ENCODE measurements at places on chromosomes 7 and 10. TPM values are rescaled to one million over a fixed set of nuclear protein-coding genes. Genes with fewer than 3 reads are reported as not detected.

DNA sequence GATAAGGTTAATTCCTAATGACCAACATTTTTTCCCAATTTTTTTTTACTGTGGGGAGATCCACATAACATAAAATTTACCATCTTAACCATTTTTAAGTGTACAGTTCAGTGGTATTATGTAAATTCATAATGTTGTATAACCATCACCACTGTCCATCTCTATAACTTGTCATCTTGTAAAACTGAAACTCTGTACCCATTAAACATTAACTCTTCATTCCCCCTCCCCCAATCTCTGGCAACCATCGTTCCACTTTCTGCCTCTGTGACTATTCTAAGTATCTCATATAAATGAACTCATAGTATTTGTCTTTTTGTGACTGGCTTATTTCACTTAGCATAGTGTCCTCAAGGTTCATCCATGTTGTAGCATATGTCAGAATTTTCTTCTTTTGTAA, 46.0 kb upstream of the HPS1 start:
- no peak for DNase-seq

DNA sequence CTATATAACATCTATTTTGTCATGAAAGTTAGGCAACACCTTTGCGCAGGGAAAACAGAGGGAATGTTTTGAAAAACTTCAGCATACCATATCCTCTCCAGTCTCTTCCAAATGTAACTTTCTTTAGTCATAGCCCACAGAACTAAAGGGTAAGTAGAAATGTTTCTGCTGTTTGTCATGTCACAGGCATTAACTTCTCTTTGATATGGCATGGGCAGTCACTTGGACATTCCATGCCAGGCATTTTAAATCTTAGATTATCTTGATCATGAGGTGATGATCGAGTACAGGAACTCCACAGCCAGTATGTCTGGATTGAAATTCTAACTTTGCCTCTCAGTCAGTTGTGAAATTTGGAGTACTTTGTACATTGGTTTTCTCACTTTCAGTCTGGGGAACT, 27.5 kb upstream of the ETV1 start:
- DNase-seq: no peak

- no peak for DNase-seq
Observed at GRCh38 chr7:153072806-153073205, 313.3 kb downstream of the ACTR3B start.

DNA sequence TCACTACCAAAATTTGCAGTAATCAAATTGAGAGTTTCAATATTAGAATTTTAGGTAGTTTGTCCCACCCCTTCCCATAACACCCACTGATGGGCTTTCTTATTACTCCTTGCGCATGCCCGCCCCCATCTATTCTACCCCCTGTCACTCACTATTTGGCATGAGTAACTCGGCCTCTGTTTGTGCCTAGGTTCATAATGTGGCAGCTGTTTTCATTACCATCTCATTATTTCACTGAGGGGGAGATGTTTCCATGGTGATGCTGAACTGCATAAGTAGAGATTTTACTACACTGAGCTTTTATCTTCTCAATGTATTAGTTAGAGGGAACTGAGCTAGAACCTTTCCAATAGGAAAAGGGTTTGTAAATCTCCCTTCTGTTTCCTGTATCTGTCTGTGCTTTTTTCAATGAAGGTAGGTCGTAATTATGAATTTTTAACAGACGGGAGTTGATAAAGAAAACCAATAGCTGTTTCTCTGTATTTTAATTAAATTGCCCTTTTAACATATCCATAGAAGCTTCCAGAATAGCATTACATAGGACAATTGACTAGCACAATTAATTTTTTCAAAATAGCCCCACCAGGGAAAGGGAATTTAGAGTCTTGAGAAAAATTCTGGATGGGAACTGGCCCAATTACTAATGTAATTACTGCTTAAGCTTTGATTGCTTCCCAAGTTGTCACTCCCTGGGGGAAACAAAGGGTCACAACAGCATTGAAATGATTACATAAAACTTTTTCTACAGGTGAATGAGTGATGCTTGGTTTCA, 33.4 kb downstream of the PRPS1L1 start:
- DNase-seq: no peak

Gene ENO4
- total RNA-seq: 0.22 TPM

Gene CLCN1
- not detected for total RNA-seq

Gene FRAT1
- 1.8 TPM for total RNA-seq

Measured in A172 (cell line).